Stimulated activated CD8-positive, alpha-beta memory T cell treated with anti-CD3 and anti-CD28 coated beads, Interleukin-2, amount 100 ng/mL, for 1 hour (primary cell): ENCODE measurements at places on chromosomes 1 and 21.

DNA sequence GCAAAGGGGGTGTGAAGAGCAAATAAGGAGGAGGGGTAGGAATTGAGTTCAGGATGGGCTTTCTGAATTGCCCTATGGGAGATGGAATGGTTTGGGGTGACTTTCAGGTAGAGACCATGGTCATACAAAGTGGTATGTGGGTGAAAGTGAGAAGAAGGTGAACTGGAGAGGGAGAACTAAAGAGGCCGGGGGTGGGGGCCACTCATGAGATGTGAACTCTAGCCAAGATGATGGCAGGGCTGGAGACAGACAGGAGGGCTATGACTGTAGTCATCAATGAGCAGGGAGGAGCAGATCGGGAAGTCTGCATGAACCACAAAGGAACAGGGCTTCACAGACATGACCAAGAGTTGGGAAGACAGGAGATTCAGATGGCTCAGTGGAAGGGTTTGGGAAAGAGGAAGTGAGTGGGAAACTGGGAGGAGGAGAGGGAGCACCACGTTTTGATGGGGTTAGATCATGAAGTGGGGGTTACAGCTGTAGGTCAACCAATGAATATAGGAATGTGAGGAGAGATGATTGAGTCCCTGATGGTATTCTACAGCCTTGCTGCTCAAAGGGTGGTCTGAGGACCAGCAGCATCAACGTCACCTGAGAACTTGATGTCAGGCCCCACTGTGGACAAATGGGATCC, 20.7 kb upstream of the LRRC8D start:
- DNase-seq: no peak

DNA sequence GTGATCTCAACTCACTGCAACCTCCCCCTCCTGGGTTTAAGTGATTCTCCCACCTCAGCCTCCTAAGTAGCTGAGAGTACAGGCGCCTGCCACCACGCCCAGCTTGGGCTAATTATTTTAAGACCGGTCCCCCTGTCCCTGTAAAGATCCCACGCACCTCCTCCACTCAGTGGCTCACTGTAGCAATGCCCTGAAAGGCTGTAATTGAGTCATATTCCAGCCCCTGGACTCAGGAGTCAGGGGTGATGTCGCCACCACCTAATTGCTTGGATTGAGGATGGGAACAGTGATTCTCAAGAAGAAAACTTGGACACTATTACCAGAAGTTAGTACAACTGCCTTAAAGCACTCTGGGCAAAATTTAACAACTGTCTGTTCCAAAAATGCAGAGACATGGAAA, 3.1 kb upstream of the EDARADD start:
- no peak for DNase-seq

DNA sequence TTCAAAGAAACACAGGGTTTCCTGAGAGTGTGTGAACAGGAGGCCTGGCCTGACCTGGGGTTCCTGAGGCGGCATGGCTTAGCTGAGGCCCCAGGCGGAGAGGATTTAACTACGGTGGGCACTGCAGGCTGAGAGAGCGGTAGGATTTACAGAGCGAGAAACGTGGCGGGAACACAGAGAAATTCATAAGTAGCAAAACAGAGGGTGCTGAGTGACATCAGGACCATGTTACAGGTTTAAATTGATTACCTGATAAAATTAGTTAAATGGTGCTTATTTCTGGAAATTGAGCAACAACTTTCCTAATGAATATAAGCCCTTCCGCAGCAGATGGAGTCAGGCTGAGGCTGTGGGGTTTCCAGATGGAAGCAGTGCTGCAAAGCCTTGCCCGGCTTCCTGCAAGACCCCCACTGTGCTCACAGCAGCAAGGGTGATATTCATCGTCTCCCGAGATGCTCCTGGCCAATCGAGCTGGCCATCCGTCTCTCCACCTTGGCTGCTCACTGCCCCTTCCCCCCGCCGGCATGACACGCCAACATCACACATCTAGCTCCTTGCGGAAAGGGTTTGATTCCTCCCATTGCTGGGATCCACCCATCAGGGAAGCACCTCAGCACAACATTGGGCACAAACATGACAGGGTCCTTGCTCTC, 69.4 kb upstream of the MORC3 start:
- DNase-seq: no peak

DNA sequence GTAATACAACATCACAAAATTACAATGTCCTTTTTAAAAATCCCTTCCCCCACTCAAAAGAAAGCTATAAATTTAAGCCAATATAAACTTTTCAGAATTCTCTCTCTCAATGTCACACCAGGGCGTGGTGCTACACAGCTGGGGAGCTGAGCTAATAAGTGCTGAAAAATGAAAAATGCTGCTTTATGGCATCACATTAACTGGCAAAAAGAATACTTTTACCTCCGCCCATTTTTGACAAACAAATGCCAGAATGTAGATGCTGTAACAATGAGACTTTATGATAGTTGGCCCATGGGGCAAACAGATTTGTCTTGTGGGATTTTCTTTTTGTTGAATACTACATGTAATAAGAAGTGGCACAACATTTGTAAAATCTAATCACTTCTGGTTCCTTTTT, 12.7 kb upstream of the LYPLAL1 start:
- no peak for DNase-seq

- DNase-seq: no peak
Measured at GRCh38 chr1:245650441-245650960, 495.7 kb downstream of the KIF26B start.

GRCh38 chr1:11806307-11806936, 431 bp downstream of the CLCN6 start:
- no peak for DNase-seq

- DNase-seq: no peak
Measured at GRCh38 chr1:68445709-68446108, 4.0 kb downstream of the RPE65 start.

DNA sequence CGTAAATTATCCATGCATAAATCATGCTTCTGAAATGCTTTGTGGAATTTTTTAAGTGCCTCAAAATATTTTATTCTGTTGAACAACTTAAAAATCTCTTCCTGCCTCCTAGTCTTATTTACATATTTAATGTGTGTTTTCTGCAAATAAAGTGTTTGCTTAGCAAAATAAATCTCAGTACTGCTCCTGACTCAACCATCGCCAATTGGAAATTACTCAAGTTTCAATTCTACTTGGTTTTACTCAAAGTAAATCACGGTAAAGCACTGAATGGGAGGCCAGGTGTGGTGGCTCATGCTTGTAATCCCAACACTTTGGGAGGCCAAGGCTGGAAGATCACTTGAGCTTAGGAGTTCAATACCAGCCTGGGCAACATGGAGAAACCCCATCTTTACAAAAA, 152.2 kb upstream of the NR5A2 start:
- DNase-seq: no peak
